Left lung (tissue), 14 donors: ENCODE measurements at places on chromosomes 7 and 10. TPM values are rescaled to one million over a fixed set of nuclear protein-coding genes. Genes with fewer than 3 reads are reported as not detected.

Gene C10orf143
- total RNA-seq: 5.4 TPM

DNA sequence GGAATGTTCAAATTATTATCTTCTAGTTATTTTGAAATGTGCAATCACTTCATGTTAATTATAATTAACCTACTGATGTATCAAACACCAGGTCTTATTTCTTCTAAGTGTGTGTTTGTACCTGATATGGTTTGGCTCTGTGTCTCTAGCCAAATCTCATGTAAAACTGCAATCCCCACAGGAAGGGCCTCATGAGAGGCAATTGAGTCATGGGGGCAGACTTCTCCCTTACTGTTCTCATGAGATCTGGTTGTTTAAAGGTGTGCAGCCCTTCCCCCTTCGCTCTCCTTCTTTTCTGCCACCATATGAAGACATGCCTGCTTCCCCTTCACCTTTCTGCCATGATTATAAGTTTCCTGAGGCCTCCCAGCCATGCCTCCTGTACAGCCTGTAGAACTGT, 18.6 kb upstream of the PRKCQ start:
- no peak overlapping the region for H3K27ac ChIP-seq
- no peaks in the 10 kb centered on the region for H3K36me3 ChIP-seq
- no peaks in the 10 kb centered on the region for H3K27me3 ChIP-seq
- DNase-seq: no peak
- no peaks in the 10 kb centered on the region for H3K4me1 ChIP-seq

- no peak for DNase-seq
- H3K36me3 ChIP-seq: no peaks in the 10 kb centered on the region
- H3K27ac ChIP-seq: no peak overlapping the region
- H3K4me3 ChIP-seq: no peak overlapping the region
- no peaks in the 10 kb centered on the region for H3K27me3 ChIP-seq
Measured at GRCh38 chr7:16402940-16403339, 18.4 kb downstream of the CRPPA start.

DNA sequence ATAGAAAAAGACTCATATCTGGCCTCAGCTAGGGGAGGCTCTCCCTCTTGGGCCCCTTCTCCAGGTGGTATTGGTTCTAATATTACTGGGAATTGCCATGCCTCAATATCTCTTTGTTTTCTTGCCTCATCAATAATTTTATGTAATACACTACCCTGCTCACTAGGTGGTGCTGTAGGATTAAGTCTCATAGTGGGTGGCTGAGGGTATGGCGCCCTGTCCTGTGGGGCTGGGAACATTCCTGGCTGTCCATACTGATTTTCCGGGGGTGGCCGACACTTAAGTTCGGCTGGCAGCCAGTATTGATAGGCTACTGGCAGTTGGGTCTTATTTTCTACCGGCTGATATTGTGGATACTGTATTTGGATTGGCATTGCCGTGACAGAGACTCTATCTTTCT, 9.0 kb upstream of the TAS2R3 start:
- no peaks in the 10 kb centered on the region for H3K27me3 ChIP-seq
- H3K4me3 ChIP-seq: no peak overlapping the region
- no peak for DNase-seq
- no peaks in the 10 kb centered on the region for H3K4me1 ChIP-seq

- no peaks in the 10 kb centered on the region for H3K4me1 ChIP-seq
- DNase-seq: no peak
- H3K36me3 ChIP-seq: no peaks in the 10 kb centered on the region
- H3K27ac ChIP-seq: no peak overlapping the region
- H3K4me3 ChIP-seq: no peak overlapping the region
Measured at GRCh38 chr7:77843194-77843593, 44.6 kb downstream of the PHTF2 start.
